ENCODE measurements at places on chromosomes 1 and 21.
A peak's percentile ranks its signal among the peaks of the same experiment; 100 is the strongest.

GRCh38 chr1:229643996-229644745 is 18.1 kb downstream of the URB2 start:
- no peak for DNase-seq

GRCh38 chr1:245154429-245155271 is at the start of gene KIF26B:
Gene KIF26B (plus strand): TSS chr1:245154985. CDS start chr1:245155425, 440 bp downstream.
- DNase-seq, result peak; percentile 89

DNA sequence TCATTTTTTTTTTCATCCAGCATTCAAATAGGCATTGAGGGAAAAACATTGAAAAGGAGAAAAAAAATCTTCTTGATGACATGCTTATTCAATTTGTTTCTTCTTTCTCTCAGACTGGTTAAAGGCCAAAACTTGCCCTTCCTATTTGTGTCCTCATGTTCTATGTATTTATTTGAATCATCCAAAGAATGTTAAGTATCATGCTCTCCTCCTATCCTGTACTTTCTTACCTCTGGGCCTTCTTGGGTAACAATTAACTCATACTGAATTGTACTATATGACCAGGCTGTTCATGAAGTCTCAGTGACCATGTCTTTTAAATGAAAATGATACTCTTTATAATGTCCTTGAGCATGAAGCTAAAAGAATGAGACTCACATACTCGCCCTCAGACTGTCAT is 36.5 kb upstream of the DENND1B start:
- DNase-seq, result no peak

DNA sequence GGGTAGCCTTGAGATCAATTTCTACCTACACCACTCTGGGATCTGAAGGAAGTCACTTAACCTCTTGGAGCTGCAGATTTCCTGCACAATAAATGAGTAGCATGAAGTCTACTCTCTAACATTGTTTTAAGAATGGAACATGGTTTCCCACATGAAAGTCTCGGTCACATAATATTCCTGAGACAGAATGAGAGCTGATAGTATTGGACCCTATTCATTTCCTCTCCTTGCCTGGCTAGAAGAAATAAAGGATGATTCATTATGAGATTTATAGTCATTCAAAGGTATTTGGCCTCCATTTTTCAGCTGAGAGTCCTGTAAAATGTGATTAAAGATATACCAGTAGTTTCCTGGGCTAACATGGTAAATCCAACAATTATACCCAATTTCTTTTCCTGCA is 56.7 kb downstream of the ARHGAP29 start:
- DNase-seq, result no peak

- DNase-seq, result no peak
These were observed 2.5 kb downstream of the LORICRIN start for GRCh38 chr1:153262070-153262366.

GRCh38 chr1:1421147-1421906 is at the start of gene ANKRD65:
Gene ANKRD65 (minus strand): TSS chr1:1421276. CDS start chr1:1421005, 271 bp downstream.
- DNase-seq, result no peak

- no peak for DNase-seq
These were observed 11.7 kb downstream of the HSPG2 start for GRCh38 chr1:21925334-21925940.

GRCh38 chr21:14825514-14825974 is 239.3 kb downstream of the NRIP1 start:
- DNase-seq, result no peak

DNA sequence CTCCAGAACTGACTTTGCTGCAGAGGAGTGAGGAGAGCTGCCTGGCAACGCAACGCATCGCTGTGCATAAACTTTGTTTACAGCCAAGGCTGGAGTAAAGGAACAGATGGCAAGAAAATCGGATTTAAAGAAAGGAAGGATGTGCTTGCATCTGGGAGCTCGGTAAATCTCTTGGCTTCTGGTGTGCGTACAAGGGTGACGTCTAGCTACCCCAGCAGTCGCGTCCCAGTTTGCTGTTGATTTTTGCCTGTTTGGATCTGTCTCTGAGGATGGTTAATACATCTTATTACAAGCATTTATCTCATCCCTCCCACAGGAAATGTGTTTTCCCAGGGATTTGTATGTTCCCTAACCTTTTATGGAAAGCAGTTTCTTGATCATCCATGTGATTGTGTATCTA is 73.3 kb upstream of the RALGPS2 start:
- DNase-seq, result no peak

DNA sequence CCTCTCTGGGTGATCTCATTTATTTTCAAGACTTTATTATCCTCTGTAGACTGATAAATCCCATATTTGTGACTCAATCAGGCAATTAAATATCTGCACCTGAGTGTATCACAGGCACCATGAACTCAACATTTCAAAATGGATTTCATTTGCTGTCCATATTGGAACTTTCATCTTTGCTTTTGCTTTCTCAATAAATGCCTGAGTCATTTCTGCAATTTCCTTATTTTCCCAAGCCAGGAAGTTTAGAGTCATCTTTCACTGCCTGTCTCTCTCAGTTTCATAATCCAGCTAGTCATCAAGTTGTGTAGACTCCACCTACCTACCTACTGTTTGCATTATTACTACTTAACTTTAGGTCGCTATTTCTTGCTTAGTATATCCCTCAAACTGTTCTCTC is 540.9 kb downstream of the LMO4 start:
- no peak for DNase-seq

DNA sequence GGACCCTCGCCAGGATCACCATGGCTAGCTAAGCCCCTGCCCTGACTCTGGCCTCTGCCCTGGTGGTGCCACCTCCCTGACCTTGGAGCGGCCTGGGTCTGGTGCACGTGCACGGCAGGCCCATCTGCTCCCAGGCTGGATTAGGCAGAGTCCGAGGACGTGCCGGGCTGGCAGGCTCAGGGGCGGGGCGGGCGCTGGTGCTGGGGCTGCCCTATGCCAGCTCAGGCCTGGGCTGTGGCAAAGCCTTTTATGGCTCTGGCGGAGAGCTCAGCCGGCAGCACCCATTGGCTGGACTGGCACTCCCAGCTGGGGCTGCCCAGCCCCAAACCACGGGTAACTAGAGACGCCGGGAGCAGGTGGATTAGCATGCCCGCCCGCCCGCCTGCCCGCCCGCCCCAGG is 17.1 kb upstream of the EDN2 start:
- DNase-seq, result no peak

DNA sequence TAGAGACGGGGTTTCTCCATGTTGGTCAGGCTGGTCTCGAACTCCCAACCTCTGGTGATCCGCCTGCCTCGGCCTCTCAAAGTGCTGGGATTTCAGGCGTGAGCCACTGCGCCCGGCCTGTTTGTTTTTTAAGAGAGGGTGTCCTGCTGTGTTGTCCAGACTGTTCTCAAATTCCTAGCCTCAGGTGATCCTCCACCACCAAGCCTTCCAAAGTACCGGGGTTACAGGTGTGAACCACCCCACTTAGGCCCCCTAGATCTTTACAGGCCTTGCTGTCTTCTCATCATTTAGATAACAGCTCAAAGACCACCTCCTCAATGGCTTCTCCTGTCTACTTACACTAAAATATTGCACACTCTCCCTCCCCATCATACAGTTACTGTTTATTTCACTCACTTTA is 6.3 kb downstream of the SESN2 start:
- DNase-seq, result no peak

- no peak for DNase-seq
These were observed 85.8 kb upstream of the USP24 start for GRCh38 chr1:55300975-55301374.

DNA sequence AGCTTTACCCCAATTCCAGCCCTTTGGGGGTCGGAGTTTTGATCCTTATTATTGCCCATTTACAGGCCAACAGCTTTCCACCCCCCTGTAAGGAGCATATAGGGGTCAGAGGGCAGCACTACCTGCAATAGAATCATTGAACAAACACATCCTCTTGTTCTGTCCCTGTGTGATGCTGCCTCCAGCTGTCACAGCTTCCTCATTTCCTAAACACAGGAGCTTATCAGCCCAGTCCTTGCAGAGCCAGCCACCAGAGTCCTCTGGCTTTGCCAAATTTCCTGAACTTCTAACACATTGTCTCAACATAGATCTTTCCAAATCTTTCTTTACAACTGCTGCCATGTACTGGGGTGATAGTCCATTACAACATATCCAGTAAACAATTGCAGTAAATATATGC is 32.8 kb upstream of the PTBP2 start:
- DNase-seq, result no peak

DNA sequence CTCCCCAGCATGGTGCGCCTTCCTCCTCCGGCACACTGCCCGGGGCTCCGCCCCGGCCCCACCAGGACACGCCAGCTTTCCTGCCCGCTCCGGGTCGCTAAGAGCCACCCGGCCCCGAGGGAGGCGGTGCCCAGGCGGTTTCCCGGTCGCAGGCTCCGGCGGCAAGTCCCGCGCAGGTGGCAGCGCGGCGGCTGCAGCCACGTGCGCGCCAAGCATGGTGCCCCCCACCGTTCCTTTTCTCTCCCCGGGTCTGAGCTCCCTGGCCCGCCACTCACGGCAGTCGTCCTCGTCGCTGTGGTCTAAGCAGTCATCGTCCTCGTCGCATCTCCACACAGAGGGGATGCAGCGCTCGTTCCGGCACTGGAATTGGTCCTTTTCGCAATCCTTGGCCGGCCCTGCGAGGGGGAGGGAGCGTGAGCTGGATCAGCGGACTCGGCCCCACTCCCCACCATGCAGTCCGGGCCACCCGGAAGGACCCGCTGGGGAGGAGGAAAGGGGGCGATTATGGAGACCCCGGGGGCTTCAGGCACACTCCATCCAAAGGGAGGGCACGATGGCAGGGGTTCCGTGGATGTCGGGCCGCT is 1.2 kb downstream of the LRP8 start:
- DNase-seq, result peak; percentile 70

DNA sequence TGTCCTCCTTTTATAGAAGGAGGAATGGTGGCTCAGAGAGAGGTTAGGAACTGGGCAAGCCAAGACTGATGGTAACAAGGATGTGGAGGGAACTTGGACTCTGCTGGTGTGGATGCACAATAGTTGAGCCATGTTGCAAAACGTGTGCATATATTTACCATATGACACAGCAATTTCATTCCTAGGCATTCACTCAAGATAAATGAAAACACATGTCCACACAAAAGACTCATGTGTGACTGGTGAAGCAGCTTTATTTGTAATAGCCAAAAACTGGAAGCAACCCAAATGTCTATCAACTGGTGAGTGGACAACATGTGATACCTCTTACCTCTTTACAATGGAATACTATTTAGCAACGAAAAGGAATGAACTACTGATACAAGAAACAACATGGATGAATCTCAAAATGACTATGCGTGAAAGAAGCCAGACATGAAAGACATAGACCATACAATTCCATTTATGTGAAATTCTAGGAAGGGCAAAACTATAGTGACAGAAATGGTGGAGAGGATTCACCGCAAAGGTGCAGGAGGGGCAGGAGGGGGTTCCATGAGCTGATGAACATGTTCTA is 36.2 kb downstream of the CAMK2N1 start:
- DNase-seq, result no peak

DNA sequence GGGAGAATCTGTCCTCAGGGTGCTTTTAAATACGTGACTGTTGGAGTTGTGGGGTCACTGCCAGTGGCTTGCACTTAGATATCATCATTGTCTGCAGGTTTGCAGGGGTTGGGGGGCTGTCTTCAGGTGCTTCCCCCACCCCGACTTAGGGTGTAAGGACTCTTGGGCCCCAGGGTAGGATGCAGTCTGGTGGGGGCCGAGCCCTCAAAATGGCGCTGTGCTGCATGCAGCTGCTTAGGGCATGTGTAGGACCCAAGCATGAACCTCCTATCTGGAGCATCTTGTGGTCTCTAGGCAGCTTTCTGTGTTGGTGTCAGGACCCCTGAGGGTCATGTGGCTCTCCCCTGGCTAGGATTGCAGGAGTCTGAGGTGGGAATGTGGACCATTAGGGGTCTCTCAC is 55.6 kb upstream of the B3GALT2 start:
- no peak for DNase-seq

DNA sequence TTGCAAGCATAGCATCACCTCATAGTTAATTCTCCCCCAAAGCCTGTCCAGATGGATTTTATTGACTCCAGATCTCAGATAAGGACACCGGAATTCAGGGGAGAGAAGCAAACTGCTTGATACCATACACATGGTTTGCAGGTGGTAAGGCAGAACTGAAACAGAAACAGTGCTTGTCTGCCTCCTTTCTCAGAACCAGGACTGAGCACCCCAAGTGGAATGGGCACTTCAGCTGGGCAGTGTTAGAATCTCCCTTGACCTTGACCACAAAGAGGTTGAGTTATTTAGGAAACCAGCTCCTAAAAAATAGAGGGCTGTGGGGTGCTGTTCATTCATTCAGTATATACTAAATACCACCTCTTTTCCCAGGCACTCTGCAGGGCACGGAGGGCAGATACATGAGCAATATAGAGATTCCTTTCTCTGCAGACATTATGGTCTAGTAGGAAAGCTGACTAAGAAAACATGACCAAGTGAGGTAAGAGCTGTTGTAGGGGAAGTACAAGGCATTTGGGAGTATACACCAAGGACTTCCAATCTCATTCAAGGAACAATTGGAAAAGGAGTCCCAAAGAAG is 185.2 kb downstream of the C1orf94 start:
- no peak for DNase-seq

- DNase-seq, result no peak
These were observed 78.2 kb upstream of the TARDBP start for GRCh38 chr1:10934150-10934818.

- no peak for DNase-seq
These were observed 1046.2 kb downstream of the AMY1C start for GRCh38 chr1:104795931-104796330.

- DNase-seq, result no peak
These were observed 23.8 kb downstream of the CASQ2 start for GRCh38 chr1:115744646-115745275.

- DNase-seq, result no peak
These were observed 71.6 kb downstream of the SH3BGR start for GRCh38 chr21:39523399-39523798.

GRCh38 chr1:167621780-167622313 is 8.2 kb upstream of the RCSD1 start:
- no peak for DNase-seq

GRCh38 chr1:81693316-81693715 is 107.4 kb upstream of the ADGRL2 start:
- no peak for DNase-seq

- DNase-seq, result no peak
These were observed 53.3 kb downstream of the GATAD2B start for GRCh38 chr1:153869486-153869885.

DNA sequence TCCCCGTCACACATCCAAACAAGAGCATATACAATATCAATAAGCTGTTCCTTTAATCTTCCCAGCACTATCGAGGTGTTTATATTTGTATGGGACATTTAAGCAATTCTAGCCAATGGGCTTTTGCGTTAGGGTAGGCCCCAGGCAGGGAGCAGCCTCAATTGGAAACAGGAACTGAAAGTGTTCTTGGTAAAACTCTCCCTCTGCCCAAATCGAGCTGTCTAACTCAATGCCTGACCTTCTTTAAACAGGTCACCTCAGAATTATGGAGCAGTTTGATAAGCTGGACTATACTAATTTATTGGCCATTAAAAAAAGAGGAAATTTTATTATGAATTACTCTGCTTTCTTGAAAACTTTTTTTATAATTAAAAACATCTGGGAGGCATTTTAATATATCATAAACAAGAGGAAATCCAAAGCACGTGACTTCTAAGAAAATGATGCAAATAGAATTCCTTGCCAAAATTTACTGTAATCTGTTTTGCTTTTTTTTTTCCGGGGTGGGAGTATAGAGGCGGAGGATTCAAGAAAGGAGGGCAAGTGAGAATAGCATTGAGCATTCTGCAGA is 498.1 kb downstream of the LMO4 start:
- peak; percentile 37 for DNase-seq

GRCh38 chr1:27567971-27568299 is 36.0 kb downstream of the AHDC1 start:
- DNase-seq, result no peak
